ENCODE measurements at places on chromosomes 12 and 14.

DNA sequence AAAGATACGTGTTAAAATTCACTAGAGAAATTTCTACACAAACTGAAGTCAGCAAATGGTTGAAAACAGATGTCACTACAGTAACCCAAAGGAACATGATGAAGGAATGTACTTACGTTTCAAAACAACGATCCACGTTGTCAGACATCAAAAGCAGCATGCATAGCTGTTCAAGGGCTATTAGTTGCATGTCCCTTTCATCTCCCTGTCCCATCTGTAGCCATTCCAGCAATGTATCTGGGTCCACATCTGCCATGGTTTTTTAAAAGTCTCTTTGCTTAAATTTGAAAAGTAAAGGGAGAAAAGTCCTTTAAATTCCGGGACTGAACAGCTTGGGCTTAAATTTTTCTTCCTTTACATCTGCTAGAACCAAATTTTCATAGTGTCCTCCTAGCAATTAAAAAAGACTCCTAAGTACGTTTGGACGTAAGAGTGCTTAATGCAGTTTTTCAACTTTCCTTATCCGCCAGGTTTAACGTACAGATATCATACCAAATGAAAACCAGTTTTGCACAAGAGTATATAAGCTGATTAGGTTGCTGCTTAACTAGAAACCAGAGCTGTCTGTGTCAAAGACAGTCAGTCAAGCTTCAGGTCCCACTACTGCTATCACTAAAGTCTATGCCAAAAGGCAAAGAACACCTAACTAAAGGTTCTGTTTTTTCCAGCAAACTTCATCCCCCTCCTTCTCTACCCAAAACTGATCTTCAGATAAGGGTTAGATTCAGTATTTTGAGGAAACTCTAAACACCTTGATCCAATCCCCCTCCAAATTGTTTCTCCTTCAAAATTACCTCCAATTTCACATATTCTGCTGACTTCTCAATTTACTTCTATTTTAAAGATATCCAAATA, 1.7 kb downstream of the HECTD1 start:
- peak; percentile 83 for DNase-seq

DNA sequence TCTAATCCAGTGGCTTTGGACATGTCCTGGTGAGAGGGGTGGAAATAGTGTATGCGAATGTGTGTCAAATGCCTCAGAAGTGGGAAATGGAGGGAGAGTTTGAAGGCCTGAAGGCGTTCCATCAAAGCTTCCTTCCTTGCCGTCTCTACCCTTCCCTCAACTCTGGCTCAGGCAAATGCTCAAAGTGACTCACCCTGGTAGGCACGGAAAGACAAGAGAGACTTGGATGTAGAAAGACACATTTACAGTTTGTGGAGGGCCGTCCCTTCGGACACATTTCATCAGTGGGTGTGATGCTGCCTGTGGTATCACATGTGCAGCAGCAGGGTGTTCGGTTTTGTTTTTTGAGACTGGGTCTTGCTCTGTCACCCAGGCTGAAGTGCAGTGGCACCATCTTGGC, 36.7 kb downstream of the CHST11 start:
- DNase-seq = no peak

GRCh38 chr12:47841501-47841900, 21.8 kb upstream of the HDAC7 start:
- DNase-seq = no peak

- no peak for DNase-seq
Observed at GRCh38 chr12:120276734-120277133, 11.2 kb upstream of the PXN start.

DNA sequence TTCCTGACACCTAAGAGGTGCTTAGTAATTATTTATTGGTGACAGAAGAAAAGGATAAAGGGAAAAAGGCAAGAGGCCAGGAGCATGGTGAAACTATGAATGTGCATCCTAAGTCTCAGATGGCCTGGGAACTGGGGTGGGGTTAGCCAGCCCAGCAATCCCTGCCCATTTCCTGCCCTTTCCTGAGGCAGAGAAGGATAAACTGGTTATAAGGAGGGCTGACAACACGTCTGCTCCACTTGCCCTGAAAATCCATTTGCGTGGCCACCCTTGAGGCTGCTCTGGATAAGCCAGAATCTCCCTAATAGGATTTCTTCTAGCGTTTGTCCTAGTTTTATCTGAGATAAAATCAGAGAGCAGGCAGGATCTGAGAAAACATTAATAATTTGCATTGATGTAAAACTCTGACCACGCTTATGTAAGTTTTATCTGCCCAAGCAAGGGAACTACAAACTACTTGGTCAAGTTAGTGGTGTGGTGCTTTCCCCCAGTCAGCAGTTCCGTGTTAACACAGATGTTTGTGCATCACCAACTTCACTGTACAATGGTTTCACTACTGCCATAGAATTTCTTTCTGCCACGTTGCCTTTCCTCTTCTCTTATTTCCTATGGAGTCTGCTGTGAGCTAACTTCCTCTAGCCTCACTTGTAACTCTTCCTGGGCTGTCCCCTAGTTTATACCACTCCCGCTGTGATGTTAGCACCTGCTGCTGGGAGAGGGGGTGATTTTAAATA, 392.7 kb downstream of the RPS29 start:
- no peak for DNase-seq

GRCh38 chr14:57182760-57183503, 85.8 kb downstream of the EXOC5 start:
- DNase-seq = no peak

GRCh38 chr14:68423686-68424085, 369.2 kb downstream of the ZFP36L1 start:
- DNase-seq = no peak

- DNase-seq = no peak
Observed at GRCh38 chr14:53430870-53431269, 277.7 kb upstream of the DDHD1 start.

GRCh38 chr14:73058922-73059673, 764 bp downstream of the RBM25 start:
- peak; percentile 33 for DNase-seq

DNA sequence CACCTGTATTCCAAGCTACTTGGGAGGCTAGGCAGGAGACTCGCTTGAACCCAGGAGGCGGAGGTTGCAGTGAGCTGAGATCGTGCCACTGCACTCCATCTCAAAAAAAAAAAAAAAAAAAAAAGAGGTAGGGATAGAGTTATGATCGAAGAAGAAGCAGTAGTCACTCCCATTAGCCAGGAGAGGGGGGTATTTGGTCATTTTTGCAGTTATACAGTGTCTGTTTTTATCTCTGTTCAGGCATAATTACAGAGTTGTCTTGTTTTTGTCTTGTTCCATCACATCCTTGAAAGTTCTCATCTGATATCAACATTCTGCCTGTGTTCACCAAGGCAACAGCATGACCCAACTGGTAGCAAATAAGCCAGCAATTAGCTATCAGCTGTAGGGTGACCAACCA, 98.5 kb upstream of the TMPO start:
- no peak for DNase-seq

- DNase-seq = no peak
Observed at GRCh38 chr12:96099421-96099820, 64.0 kb upstream of the LTA4H start.

- no peak for DNase-seq
Observed at GRCh38 chr14:68753690-68754089, 39.2 kb downstream of the ZFP36L1 start.

DNA sequence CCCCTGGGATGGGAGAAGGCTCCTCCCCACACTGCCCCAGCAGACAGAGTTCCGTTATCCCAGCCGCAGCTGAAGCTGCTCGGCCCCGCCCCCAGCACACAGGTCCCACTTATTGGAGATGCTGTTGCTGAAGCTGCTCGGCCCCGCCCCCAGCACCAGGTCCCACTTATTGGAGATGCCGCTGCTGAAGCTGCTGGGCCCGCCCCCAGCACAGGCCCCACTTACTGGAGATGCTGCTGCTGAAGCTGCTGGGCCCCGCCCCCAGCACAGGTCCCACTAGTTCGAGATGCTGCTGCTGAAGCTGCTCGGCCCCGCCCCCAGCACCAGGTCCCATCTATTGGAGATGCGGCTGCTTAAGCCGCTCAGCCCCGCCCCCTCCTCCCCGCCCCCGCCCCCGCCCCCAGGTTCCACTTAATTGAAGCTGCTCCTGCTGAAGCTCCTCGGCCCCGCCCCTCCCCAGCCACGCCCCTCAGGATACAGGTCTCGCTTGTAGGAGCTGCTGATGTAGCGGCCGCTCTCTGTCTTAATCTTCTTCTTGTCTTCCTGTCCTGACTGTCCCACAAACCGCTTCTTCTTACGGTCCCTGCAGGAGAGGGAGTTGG, 12.0 kb downstream of the CFAP73 start:
- DNase-seq = peak; percentile 58

DNA sequence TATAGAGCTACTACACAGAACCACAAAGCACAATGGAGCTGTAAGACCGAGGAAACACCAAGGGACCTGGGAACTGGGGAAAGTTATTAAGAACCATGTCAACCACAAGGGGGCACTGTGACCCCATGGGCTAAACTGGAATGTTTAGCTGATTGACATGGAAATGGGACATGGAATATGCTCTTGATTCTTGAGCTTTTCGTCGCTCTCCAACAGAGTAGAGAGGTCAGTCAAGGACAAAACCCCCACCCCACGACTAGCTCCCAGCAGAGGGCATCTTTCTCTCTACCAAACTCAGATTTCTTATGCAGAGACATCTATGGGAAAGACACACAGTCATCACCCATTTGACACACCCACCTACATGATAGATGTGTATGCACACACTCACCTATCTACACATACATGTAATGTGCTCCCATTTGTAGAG, 10.1 kb downstream of the NDRG2 start:
- DNase-seq = peak; percentile 76

DNA sequence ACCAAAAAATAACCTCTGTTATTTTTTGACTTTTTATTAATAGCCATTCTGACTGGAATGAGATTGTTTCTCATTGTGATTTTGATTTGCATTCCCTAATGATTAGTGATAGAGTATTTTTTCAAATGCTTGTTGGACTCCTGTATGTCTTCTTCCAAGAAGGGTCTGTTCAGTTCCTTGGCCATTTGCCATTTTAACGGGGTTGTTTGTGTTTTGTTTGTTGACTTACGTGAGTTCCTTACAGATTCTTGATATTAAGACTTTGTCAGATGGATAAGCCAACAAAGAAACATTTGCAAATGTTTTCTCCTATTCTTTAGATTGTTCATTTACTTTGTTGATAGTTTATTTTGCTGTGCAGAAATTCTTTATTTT, 651.6 kb upstream of the LRFN5 start:
- no peak for DNase-seq

DNA sequence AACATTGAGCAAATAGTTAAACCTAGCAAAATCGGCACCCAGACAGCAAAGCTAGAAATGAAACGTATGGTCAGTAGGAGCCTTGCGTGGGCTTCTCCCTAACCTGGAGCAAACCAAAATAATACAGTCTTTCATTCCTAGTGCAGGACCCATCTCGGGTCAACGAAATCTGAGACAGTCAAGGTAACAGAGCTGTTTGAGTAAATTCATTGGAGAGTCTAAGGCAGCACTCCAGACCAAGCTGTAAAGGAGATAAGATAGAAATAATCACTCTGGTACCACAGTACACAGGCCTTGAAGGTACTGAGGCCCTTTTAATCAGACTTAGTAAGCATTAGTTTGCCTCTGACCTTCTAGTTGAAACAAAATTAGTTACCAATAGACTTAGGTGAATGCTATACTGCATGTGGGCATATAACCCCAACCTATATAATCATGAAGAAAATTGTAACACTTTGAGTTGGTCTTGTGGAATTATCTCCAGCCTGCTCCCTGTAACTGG, 54.4 kb upstream of the BICD1 start:
- DNase-seq = no peak

DNA sequence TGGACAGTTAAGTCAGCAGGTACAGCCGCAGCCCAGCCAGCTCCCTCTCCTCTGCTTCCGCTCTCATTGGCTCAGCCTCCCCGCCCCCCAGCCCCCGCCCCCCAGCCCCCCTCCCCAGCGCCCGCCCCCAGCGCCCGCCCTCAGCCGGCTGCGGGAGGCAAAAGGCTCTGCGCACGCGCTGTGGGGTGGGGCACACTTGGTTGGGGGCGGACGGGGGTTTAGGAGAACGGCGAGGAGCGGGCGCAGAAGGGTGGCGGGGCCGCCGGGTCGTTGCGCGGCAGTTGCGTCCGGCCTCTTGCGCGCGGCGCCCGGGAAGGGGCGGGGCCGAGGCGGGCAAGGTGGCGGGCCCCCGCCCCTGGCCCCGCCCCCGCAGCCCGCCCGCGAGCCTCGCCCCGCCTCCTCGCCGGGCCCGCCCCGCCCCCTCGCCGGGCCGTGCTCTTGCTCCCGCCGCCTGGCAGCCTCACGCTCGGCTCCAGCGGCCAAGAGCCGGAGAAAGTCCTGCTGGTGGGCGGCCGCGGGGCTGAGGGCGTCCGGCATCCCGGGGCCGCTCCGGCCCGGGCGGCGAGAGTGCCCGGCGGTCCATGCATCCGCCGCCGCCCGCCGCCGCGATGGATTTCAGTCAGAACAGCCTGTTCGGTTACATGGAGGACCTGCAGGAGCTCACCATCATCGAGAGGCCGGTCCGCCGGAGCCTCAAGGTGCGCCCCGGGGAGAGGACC, at the start of gene PPP4R4:
PPP4R4 (plus strand) TSS at position 438 of the 719 bp plus-strand sequence; CDS start at position 582, 144 bp downstream.
- peak; percentile 68 for DNase-seq

- no peak for DNase-seq
Observed at GRCh38 chr14:64703395-64704142, 655 bp upstream of the PLEKHG3 start.

DNA sequence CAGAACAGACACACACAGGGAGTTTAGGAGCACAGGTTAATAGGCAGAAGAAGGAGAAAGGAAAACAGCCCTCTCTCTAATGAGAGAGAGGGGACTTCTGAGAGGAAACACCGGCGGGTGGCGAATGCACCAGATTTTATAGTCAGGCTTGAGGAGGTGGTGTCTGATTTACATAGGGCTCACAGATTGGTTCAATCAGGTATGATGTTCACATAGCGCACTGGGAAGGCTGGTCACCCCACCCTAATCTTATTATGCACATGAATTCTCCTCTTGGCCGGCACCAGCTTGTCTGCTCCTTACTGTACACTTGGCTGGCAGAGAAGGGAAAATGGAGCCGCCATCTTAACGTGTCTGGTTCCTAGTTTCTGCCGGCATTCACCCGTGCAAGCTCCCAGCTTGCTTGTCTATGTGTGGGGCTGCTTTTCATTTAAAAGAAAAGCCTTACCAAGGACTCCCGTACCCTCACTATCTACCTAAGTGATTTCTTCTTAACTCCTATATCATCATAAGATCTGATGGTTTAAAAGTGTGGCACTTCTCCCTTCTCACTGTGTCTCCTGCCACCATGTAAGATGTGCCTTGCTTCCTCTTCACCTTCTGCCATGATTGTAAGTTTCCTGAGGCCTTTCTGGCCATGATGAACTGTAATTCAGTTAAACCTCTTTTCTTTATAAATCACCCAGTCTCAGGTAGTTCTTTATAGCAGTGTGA, 15.1 kb downstream of the BCAT1 start:
- no peak for DNase-seq

DNA sequence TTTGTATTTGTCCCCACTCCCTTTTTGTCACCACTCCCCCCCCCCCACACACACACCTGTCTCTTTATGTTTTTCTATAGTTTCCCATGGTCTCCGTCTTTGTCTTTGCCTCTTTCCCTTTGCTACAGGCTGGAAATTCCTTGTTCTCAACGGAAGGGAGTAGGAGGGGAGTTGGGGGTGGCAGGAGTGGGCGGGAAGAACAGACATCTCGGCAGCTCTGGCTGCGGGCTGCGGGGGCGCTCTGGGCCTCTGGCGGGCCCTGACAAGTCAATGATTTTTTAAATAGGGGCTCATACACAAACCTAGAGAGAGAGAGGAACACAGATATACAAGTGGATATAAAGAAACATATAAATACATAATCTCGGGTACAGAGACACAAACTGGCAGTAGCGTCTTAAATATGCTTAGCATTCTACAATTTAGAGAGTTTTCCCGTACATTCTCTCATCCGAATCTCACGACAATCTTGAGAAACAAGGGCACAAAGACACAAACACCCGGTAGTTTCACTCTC, 2.4 kb upstream of the NAB2 start:
- no peak for DNase-seq

Data from HuH-7.5 (cell line).